Fibroblast of upper back skin (primary cell): ENCODE measurements at places on chromosomes 11 and 22.

DNA sequence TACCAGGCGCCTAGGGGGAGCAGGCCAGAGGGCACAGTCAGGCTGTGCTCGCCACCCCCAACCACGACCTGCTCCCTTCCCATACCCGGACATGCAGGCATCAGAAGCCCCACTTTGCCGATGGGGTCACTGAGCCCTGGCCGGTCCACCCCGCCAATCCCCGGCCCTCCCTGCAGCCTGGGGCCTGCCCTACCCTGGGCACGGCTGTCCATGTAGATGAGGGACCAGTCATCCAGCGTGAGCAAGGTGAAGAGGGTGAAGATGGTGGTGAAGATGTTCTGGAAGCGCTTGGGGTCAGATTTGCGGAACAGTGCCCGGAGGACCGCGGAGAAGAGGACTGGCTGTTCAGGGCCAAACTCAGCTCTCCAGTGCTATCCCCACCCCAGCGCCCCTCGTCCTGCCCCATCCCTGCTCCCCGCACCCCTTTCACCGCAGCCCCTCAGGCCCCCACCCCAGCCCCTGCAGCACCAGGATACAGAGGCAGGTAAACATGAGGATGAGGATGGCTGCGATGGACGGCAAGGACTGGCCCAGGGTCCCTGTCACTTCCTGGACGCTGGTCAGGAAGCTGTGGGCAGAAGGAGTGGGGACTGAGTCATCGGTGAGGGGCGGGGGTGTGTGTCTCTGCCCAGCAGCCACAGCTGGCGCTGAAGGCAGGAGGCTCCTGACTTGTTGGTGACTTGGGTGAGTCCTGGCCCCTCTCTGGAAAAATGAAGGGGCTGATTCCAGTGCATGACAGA is 5.5 kb downstream of the CATSPER1 start:
- DNase-seq = peak; percentile 46

GRCh38 chr22:17890245-17890671 is 116.0 kb upstream of the BID start:
- no peak for DNase-seq

- DNase-seq = peak; percentile 84
Observed at GRCh38 chr22:35380537-35381423, at the start of gene HMOX1. Gene HMOX1 (plus strand): TSS chr22:35381096. CDS start chr22:35381174, 78 bp downstream.

DNA sequence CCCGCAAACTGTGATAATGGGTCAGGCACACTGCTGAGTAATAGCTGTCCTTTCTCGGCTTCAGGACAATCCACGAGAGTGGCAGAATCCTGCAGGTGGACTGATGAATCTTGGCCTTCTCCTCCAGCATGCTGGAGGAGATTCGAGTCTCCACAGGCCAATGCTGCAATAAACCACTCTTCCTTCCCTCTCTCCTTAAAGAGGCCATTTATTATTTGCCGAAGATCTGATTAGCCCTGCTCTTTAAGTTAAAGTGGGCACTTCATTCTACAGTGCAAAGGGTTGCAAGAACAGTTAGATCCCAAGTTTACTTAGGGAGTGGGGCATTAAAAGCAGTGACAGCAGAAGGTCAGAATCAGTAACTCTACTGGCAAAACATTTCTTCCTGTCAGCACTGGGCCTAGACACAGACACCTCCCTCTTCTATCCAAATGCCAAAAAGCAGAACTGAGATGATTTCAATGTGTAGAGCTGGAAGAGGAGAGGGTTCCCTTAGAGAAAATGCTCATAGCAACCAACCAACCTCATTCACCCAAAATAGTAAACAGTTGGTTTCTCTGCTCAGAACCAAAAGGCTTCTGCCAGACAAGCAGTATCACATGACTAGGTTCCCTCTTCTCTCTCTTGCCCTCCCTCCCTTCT is 121.7 kb downstream of the SGSM3 start:
- DNase-seq = no peak

- DNase-seq = no peak
Observed at GRCh38 chr11:116072601-116073410, 568.6 kb upstream of the CADM1 start.

DNA sequence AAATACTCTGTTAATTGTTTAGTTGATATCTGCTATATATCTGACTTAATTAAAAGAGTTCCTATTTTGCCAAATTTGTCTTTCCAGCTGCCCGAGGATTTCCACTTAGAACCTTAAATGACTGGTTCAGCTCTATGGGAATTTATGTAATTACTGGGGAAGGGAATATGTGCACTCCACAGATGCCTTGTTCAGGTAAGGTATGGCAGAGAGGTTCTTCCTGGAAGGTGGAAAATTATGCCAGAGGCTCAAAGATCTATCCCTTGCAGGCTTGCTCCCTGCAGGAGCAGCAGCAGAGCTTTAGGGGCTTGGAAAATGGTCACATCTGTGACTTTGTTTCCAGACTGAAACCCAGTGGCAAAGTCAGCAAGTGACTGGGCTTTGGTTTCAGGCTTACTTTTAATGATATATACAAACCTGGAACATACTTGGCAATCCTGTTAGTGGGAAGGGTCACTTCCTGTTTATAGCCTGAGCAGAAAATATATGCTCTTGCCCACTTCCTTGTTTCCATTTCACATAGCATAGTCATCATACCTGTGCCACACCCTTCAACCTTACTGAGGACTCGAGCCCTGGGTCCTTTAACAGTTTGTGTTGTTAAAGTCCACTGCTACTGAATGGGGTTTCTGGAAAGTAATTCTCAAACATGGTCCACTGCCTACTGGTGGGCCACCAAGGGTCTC is 23.7 kb downstream of the WBP2NL start:
- no peak for DNase-seq

DNA sequence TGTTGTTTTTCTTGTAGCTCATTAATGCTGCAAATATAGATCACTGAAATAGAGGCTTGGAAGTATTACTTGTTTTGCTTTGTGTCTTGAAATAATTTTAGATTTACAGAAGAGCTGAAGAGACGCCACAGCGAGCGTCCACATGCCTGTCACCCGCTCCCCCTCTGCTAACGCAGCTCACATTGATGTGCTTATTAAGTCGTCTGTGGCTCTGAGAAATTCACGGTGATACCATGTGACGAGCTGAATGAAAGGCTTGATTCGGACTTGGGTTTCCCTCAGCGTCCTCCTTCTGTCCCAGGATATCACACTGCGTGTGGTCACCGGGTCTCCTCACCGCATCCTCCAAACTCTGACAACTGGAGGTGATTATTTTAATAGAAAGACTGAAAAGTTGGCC is 365.4 kb downstream of the BRD1 start:
- no peak for DNase-seq

- DNase-seq = no peak
Observed at GRCh38 chr11:134975866-134976376, 563.9 kb upstream of the B3GAT1 start.

DNA sequence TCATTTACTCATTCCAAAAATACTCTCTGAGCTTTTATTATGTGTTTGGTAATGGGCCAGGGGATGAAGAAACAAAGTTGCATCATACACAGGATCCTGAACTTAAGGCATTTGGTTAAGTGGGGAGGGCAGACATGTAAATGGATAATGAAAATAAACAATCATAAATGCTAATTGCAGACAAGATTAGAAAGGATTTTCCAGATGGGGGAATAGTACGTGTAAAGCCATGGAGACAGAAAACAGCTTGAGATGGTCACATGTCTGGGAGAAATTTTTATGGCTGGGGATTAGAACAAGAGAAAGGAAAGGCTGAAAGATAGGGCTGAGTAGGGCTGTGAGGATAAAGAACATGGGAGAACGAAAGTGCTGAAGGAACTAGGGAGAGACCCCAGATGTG is 534.3 kb upstream of the LARGE1 start:
- no peak for DNase-seq

DNA sequence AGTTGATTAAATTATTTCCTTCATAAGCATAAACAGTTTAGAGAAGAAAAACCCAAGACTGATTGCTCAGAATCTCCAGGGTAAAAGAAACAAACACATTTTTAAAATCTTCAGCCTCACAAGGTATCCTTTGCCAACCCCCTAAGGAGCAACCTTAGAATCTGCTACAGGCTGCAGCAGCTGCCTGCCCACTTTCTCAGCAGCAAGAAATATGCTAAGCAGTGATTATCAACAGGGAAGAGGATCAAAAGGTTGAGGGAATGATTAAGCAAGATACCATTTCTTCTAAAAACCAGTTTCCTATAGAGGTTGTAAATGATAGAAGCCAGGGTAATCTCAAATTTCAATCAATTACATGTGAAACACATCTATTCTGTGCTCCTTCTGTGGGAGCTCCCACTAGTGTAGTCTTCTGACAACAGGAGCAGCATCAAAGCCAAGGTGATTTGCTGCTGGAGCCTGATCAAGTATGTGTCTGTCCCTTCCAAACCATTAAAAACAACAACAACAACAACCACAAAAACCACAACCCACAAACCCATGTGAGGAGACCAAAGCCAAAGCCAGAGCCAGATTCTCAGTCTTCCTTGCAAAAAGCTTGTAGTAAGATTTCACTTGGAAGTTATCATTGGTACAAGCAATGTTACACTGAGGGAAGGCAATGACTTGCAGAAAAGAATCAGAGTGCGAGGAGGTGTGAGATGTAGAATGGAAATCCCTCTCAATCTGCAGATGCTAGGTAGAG is 761.2 kb downstream of the DLG2 start:
- DNase-seq = peak; percentile 42

DNA sequence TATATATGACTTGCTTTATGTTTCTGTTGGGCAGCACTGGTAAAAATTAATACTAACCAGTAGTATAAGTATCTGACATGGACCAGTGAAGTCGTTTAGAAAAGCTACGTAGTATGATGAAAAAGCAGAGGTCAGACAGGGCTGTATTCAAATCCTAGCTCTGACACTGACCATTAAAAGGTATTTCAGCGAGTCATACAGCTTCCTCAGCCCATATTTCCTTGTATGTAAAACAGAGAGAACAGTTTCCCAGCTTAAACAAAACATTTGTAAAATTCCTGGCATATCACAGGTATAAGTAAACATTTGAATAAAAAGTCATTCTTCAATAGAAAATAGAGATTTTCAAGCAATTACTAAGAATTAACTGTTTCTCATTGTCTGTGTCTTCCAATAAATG is 4.2 kb downstream of the NOX4 start:
- peak; percentile 56 for DNase-seq

GRCh38 chr22:24768537-24769374 is 5.8 kb downstream of the PIWIL3 start:
- DNase-seq = peak; percentile 45

DNA sequence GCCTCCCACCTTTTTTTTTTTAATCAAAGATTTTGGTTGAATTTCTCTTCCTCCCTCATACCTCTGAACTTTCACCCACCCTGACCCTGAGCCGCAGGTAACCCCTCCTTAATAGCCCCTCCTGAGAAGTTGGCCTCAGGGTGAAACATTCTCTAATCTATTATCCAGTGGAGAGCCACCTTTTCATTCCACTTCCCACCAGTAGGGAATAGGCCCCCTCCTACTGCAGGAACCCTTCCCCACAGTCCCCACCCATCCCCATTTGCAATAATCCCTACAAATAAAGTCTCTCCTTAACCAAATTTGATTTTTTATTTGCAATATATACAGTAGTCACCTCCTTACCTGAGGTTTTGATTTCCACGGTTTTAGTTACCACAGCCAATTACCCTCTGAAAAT is 2.1 kb upstream of the SLC35F2 start:
- DNase-seq = no peak
